Inflammatory macrophage treated with lipopolysaccharide for 4 hours (primary cell): ENCODE measurements at places on chromosomes 5 and 9.

DNA sequence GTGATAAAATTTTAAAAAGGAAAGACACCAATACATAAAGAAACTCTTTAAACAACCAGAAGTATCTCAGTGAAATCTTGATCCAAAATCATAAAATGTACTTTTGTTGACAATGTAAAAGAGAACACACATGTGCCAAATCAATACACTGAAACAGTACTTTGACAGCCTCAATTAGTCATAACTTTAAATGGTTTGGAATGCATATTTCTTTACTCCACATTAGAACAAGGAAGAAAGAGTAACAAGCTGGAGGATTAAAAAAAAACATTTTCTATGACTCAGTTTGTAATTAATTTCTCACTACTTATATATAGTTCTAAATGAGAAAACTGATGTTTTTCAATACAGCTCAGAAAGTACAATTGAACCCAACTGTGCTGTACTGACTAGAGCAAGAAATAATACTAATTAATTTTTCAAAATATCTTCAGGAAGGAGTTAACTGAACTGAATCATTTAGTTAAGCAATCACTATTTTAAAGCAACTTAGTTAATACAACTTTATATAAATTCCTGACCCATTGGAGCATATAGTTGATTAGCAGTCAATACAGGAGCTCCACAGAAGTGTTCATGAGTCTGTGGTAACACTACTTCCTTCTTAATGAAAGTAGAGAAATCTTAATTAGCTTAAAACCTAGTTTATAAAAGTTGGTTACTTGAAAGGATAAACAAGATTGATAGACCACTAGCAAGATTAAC is 101.0 kb downstream of the NR3C1 start:
- no peak for DNase-seq

- no peak for DNase-seq
Observed at GRCh38 chr9:137076636-137077009, 694 bp upstream of the UAP1L1 start.

DNA sequence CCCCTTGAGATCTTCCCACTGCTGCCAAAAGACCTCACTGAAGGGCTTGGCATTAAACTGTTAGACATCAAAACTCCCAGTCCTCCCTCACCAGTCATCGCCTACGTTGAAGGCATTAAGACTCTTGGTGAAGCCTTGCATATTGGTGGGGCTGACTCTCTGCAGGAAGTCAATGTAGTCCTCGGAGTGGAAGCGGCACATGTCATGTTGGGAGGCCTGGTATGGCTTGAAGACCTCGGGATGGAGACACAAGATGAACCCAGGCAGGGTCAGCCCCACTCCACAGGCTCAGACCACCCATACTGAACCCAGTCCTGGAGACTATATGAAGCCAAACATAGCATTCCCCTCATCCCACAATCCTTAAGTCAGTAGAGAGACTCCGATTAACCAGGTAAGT is 1.9 kb downstream of the HDAC3 start:
- DNase-seq: no peak

DNA sequence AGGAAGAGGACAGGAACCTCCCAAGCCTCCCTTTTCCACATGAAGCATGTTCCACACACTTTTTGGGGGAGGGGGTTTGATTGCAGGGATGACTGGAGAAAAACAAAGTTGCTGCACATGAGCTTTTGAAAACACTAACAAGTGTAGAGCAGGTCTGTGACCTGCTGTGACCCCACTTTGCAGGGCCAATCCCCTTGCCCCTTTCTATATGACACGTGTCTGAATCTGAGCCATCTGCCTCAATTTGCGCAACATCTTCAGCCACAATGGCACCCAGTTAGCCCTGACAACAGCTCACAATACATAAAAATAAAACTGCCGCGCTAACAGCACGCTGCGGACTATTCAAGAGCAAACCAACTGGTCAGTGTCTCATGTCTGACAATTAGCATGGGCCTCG is 227.8 kb upstream of the TBCA start:
- DNase-seq: no peak

- no peak for DNase-seq
Observed at GRCh38 chr9:98529841-98530240, 178.9 kb downstream of the GABBR2 start.

- no peak for DNase-seq
Observed at GRCh38 chr9:105148328-105149006, 96.0 kb upstream of the SLC44A1 start.

GRCh38 chr9:131981116-131981776 is 98.4 kb downstream of the MED27 start:
- no peak for DNase-seq

DNA sequence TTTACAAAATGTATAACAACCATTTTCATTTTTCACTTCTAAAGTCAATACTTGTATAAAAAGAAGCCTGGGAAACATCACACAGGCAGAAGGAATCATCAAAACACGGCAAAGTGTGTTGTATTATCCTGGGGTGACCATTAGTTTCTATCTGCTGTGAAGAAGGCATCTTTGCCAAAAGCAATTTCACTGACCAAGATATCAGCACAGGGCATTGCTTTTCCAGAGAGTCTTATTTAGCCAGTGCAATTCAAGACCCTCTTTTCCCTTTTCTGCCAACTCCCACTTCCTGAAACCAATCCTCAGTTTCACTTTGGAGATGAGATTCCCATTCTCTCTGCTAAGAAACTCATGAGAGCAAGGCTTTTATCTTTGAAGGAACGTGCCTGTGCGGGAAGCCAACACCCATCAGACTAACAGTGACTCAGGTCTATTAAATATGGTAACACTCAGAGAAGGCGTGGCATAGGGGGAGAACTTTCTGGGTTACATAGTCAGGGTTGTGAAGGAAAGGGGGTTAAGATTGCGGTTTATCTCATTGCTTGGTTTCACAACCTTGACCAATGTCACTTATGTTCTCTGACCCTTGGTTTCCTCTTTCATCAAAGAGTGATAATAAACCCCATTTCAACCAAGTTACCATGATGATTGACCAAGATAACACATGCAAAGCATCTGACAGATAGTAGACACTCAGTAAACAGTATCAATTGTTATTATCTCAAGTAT is 666.9 kb upstream of the KLF4 start:
- DNase-seq: peak; percentile 79

GRCh38 chr9:69740872-69741505 is 18.8 kb downstream of the PTAR1 start:
- DNase-seq: no peak

- no peak for DNase-seq
Observed at GRCh38 chr5:164202338-164202737, 696.9 kb downstream of the MAT2B start.

GRCh38 chr5:55226027-55226933 is 835 bp downstream of the MCIDAS start:
- no peak for DNase-seq

DNA sequence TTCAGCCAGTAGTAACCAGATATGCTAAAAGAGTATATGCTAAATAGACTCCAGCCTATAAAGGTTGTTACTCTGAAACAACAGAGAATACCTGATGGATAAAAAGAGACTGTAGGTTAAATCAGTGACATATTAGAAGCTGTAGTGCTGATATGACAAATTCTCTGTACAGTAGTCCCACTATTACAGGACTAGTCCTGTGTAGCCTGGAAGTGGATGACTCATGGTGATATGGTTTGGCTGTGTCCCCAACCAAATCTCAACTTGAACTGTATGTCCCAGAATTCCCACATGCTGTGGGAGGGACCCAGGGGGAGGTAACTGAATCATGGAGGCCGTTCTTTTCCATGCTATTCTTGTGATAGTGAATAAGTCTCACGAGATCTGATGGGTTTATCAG is 276.2 kb upstream of the POU5F2 start:
- no peak for DNase-seq

- DNase-seq: no peak
Observed at GRCh38 chr5:160363211-160363610, 7.2 kb downstream of the C1QTNF2 start.
